ENCODE measurements at places on chromosomes 7 and 10. TPM values are rescaled to one million over a fixed set of nuclear protein-coding genes. Genes with fewer than 3 reads are reported as not detected.

The UBE2H gene
- polyA plus RNA-seq, result 38.8 TPM

DNA sequence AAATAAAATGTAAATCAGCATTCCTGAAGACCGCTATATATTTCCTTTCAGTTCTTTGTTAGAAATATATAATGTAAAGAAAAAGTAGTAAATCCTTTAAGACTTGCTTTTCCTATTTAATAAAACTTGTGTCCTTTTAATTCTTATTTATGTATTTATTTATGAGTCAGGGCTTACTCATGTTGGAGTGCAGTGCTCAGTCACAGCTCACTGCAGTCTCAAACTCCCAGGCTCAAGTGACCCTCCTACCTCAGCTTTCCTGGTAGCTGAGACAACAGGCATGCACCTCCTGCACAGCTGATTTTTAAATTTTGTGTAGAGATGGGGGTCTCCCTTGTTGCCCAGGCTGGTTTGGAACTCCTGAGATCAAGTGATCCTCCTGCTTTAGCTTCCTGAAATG is 724.5 kb downstream of the ANKRD7 start:
- DNase-seq, result no peak

The DMBT1 gene
- 12.2 TPM for polyA plus RNA-seq

The MAGI2 gene
- 0.22 TPM for polyA plus RNA-seq

The ZNF107 gene
- polyA plus RNA-seq, result 6.2 TPM

DNA sequence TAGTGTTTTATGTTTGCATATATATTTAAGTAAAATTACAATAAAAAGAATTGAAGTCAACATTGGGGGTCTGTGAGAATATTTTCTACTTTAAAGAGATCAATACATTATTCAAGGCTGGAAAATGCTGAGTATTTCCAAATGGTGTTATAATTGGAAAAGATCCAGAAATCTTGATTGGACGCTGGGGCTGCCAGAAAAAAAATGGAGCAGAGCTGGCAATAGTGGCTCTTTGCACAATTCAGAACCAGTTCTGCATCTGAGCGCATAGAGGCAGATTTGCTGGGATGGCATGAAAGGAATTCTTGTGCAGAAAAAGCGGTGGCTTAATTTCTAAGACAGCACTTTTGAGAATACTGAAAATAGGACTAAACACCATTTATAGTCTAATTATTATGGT is 10.8 kb upstream of the VWC2 start:
- DNase-seq, result no peak

The SPDYE1 gene
- polyA plus RNA-seq, result not detected

GRCh38 chr7:121301446-121302213 is 27.2 kb upstream of the WNT16 start:
- DNase-seq, result no peak

- DNase-seq, result no peak
Observed at GRCh38 chr7:128165927-128166420, 75.1 kb upstream of the LEP start.

Measured in small intestine (tissue), 16 donors.